ENCODE measurements at places on chromosomes 6 and 20.
A peak's percentile ranks its signal among the peaks of the same experiment; 100 is the strongest.

DNA sequence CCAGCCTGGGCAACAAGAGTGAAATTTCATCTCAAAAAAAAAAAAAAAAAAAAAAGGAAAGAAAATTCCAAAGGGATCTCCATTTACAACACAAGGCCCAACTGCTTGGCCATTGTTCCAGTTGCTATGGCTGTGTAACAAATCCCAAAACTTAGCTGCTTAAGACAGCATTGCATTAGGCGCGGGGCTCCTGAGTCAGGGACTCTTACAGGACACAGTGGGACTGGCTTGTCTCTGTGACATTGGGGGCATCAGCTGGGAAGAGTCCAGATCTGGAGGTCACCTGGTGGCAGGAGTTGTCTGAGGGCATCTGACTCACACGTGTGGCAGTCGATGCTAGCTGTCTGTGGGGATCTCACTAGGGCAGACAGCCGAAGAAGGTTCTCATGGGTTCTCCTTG is 35.6 kb downstream of the TTLL9 start:
- DNase-seq = no peak

GRCh38 chr20:24786111-24786495 is 163.0 kb upstream of the CST7 start:
- no peak for DNase-seq

- DNase-seq = no peak
These were observed 49.8 kb downstream of the HNF4A start for GRCh38 chr20:44405257-44405656.

GRCh38 chr6:83878902-83879644 is 19.6 kb downstream of the CYB5R4 start:
- no peak for DNase-seq

GRCh38 chr6:39182604-39183003 is 46.7 kb downstream of the KCNK5 start:
- DNase-seq = no peak

DNA sequence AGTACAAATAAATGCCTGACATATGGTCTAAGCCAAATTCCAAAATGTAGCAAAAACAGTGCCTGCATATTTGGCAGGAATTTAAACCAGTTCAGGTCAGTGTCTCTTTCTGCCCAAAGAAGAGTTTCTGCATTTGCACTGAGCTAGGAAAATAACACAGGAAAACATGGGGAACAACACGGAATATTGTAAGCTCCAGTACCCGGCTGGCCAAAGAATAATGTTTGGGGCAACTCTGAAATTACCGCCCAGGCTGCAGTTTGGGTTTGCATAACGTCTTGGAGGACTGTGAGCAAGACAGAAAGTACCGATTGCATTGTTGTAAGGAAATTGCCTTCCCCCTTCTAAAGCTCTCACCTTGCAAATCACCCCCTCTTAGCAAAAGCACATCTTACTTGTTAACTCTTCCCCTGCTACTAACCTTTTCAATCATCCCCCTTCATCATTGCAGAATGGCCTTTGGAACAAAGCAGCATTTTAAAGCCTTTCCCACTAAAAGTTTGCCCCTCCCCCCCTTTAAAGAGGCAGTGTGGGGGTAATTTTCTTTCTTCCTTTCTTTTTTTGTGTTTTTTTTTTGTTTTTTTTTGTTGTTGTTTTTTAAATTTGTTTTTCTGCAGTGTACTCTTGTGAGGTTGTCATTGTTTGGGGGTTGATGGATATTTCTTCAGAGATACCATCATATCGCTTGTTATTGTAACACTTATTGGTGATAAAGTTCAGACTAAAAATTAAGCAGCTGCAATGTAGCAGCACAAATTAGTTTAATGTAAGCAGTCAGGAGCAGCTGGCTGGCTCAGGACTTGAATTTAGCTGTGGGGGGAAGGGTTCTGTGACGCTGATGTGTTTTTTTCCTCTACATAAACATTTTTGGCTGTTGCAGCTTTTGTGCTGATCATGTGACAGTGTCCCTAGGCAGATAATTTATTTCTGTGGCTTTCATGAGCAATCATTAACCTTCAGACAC is 100.0 kb upstream of the CITED2 start:
- peak; percentile 75 for DNase-seq

GRCh38 chr6:8570256-8570920 is 135.0 kb upstream of the SLC35B3 start:
- DNase-seq = no peak

DNA sequence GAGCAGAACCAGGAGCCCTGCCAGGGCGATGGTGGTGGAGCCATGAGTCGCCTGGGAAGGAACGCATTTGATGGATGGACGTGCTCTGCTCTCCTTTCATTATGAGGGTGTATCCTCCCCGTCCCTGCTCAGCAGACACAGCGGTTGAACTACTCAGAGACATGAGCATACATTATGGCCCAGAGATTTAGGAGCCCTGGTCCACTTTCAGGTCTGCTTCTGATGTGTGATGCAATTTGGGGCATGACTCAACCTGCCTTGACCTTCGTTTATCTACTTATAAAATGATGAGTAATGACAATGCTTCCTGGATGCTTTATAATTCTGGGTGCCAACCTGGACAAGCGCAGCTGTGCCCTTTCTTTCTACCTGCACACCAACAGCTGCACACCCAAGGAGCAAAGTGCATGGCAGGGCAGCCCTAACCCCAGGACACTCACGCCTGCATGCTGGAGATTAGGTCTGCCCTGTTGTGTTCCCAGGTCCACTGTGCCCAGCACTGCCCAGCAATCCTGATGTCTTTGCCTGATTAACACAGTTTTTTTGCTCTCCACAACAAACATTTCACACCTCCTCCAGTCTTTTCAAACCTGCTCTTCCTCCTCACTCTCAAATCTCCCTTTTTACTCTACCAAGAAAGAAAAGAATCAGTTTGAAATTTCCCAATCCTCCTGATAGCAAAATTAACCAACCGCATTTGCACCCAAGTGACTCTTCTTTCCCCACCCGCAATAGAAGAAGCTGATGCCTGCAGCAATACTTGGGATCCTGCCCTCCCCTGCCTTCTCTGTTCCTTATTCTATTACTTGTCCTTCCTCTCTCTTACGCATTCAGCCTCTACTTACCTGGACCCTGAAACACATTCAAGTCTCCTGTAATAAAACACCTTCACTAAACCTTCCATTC is 81.2 kb downstream of the EZR start:
- DNase-seq = no peak

DNA sequence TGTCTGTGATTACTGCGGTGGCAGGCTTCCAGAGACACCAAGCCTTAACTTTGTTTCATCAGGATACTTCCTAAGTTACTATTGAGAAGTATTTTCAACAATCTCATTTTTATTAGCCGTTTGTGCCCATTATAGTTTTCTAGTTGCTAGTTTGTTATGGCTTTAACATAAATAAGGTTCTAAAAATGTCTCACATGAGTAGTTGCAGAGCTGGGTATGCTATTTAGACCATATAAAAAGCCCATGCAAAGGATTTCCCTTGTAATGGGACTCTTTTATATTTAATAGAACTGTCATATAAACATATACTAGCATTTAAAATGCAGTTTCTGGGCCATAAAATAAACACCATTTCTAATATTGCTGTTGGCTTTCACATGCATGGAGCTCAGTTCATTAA is 205.3 kb upstream of the TCF21 start:
- DNase-seq = no peak

DNA sequence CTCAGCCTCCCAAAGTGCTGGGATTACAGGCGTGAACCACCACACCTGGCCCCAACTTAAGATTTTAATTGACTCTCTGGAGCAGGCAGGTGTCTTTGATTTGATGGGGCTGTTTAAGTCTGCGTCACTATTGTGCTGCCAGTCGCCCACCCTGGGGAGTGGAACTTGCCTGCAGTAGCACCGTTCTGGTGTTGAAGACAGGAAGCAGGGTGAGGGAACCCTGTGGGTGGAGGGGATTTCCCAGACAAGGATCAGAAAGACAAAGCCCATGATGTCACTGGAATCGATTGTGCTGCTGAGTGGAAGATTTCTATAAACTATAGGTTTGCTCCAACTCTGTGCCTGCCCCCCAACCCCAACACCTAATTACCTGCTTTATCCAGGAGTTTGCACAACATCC is 11.0 kb downstream of the ALDH8A1 start:
- no peak for DNase-seq

DNA sequence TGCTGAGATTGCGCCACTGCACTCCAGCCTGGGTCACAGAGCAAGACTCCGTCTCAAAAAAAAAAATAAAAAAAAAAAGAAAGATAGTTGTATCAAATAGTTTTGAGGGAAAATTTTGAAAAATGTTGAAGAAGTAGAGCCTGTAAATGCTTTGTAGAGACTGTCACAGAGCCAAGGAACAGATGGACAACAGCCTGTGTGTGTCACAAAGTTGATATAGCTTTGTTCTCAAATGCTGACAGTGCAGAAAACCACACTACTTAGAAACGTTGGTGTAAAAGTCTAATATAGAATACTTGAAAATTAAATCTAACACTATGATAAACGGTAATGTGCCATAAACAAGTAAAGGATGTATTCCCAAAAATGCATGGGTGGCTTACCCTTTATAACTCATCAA is 25.4 kb downstream of the PTK7 start:
- DNase-seq = no peak

GRCh38 chr6:51007237-51007636 is 188.6 kb downstream of the TFAP2B start:
- no peak for DNase-seq

DNA sequence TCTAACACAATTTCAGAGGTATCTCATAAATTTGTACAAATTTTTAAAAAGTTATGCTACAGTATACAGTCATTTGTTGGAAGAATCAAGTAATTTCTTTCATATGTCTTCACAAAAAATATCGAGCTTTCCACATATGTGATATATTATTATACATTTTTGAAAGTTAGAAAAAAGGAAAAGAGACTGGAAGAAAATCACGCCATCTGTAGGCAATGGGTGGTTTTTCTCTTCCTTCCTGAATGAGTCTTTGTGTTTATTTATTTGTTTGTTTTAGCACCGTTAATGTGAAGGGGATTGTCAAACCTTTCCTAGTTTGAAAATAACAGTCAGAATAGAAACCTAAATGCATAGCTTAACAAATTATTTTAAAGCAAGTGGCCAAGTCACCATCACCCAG is 130.6 kb downstream of the SYNDIG1 start:
- no peak for DNase-seq

DNA sequence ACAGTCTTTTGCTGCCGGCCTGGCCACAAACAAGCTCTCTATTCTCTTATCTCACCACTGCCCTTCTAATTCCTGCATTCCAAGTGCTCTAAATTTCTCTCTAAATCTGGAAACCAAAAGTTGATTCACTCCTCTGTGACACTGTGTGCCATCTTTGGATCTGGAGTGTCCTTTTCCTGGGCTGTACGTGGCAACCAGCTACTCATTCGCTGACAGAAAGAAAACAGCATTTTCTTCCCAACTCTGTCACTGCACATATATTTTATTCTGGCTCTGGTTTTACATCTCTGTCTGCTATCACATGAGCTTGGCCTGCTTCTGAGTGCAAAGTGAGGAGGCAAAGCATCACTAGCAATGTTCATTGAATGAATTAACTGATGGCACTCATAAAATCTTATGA is 397.2 kb upstream of the MAP3K7 start:
- DNase-seq = no peak

DNA sequence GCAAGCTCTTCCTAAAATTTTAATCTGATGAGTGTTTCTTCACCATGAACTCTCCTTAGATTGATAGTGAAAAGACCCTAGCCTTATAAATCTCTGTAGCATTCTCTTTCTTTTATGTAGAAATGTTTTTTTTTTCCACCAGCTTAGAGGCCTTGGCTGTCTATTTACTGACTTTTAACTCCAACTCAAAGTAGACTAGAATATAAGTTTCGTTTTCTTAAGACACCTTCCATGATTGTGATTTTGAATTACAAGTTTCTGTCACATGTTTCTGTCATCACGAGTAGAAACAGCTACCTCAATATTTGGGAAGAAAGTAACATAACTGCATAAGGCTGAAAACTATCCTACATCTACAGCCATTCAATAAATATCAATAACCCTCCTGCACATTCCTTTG is 17.8 kb downstream of the ADGRF4 start:
- DNase-seq = no peak

DNA sequence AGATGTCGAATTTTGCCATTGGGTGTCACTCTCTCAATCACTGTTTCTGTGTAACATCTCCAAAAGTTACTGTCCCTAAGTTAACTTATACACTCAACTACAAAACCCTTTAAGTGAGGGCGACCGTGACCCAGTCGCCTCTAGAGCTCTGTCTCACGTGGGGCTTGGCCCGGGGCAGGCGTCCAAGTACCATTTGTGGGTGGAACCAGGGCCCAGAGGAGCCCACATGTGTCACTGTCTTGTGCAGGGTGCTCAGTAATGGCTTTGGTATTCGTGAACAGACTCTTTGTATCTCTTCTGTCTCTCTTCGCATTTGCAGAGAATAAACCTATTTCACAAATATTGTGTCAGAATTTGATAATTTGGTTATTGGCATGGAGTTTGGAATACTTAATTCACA is 109.9 kb upstream of the THBS2 start:
- no peak for DNase-seq

DNA sequence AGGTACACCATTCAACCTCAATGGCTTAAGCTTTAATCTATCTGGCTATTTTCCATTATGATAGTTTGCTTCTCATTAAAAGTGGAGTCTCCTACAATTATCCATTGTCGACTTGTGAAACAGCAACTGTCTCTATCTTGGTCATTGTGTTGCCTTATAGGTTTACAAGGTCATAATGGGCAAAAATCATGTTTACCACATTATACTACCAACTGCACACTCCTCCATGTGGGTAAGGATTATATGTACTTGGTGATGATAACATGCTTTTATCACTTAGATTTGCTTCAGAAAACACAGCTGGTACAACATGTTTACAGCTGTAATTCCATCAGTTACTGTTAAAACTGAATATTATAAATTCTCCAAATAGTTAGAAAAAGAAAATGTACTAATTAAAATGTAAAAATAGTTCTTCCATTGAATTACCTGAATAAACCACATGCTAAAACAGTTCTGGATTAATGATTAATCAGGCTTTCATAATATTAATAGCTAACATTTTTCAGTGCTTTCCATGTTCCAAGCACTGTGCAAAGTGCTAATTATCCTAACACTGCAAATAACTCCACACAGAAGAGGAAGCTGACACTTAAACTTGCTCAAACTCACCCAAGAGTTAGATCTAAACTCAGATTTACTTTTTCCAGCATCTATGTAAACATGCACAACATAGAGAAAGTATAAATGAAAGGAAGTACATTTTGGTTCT is 96.7 kb downstream of the OGFRL1 start:
- no peak for DNase-seq

GRCh38 chr20:59606566-59606965 is 2.2 kb downstream of the PHACTR3 start:
- DNase-seq = no peak

GRCh38 chr20:29690274-29690673 is 1567.2 kb upstream of the DEFB115 start:
- DNase-seq = no peak

Data from NCI-H1436 (cell line).